ENCODE measurements at places on chromosomes 3 and 15.

DNA sequence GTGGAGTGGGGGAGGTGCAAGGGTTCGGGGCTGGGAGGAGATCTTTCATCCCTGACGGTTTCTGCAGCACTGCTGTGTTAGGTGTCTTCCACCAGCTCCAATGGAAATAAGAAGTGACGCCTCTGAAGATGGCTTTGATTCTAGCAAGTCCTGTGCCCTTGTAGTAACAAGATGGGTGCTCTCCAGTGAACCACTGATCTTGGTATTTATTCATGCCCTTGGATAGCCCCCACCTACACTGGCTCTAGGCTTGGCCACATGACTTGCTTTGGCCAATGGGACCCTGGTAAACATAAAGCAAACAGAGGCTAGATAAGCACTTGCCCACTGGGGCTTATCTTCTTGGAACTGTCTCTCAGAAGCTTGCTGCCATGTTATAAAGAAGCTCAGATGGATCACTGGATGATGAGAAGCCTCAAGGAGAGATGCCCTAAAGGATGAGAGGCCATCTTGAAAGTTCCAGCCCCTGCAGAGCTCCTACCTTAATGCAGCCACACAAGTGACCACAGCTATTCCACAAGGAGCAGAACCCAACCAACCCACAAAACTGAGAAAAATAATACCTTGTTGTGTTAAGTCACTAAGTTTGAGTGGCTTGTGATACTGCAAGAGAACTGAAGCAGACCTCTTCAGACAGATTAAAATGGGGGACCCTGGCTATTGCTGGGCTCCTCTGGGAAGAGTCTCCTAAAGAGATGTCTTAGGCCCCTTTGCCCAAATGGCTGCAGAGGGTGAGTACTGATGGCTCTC is 137.9 kb downstream of the PDCD6IP start:
- DNase-seq, result no peak

DNA sequence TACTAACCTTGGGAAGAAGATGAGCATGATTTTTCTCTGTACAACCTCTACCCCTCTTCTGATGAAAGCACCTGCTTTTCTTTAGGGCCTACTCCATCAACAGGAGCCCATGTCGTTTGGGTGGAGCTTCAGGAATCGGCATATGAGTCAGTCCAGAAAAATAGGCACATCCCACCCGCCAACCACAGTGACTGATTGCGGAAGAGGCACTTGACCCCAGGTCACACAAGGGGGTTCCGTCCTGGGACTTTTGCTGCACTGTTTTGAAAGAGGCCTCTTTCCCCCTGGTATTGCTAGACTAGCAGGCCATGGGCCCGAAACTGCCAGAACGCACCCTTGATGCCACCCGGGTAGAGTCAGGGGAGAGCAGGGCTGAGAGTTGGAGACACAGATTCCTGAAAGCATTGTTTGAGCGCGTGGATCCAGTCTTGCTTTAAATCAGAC is 19.3 kb upstream of the NRROS start:
- DNase-seq, result no peak

DNA sequence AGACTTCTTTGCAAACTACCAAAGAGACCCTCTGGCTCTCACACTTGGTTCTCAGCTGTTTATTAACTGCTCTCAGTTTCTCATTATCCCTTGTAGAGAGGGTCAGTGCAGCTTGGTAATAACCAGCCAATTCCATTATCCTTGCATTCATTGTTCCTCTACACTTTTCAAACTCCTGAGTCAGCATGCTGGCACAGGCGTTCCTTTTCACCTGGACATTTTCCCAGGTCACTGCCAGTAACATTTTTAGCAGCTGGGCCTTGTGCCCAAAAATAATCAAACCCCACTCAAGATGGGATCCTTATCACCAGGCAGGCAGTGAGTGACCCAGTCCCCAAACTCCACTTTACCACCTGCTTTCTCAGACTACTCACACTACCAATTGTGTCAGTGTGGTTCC is 4.8 kb upstream of the SUMF1 start:
- no peak for DNase-seq

DNA sequence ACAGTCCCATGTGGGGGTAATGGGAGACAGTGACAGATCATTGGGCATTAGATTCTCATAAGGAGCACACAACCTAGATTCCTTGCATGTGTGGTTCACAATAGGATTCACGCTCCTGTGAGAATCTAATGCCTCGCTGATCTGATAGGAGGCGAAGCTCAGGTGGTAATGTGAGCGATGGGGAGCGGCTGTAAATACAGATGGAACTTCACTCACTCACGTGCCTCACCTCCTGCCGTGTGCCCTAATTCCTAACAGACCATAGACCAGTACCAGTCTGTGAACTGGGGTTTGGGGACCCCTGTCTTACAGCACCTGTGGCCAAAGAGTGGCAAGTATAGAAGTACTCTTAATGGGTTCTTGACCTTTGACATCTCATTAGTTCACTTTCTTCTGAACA is 554.7 kb downstream of the FOXP1 start:
- DNase-seq, result no peak

DNA sequence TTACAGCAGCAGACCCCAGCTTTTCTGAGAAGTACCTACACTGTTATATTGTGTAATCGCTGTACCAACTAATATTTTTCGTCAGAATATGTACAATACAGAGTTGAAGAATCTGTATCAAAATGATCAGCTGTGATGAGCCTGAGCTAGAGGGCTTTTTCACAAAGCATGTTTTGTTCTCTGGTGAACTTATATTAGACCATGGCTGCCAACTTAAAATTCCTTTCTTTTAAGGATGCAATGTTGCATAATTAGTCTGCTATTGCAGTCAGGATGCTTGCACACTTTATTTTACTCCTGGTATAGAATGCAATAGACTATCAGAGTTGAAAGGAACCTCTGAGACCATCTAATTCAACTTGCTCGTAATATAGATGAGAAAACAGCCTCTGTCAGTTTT is 127.8 kb downstream of the RBMS3 start:
- DNase-seq, result no peak

GRCh38 chr15:83289160-83289559 is 4.7 kb upstream of the BNC1 start:
- DNase-seq, result no peak

DNA sequence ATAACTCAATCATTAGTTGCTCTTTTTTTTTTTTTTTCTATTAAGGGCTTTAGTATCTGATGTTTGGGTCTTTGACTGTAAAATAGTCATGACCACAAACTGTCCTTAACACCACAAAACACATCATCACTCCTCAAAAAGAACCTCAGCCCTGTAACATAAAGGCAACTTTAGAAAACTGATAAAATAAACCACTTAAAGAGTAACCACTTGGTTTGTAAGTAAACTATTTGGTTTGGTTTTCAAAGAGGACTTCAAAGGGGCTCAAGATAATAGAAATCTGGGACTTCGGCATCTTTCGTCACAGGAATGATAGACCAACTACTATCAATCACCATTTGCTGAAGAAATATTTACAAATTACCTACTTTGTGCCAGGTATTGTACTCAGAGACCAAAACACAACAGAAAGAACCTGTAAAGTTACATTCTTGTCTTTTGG is 167.8 kb downstream of the FOXP1 start:
- no peak for DNase-seq

DNA sequence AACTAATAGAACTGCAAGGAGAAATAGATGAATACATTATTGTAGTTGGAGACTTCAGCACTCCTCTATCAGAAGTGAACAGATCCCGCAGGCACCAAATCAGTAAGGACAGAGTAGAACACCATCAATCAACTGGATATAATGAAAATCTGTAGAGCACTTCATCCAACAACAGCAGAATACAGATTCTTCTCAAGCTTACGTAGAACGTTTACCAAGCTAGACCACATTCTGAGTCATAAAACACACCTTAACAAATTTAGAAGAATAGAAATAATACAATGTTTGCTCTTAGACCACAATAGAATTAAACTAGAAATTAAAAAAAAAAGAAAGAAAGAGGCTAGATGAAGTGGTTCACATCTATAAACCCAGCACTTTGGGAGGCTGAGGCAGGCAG is 70.7 kb upstream of the NEDD4 start:
- no peak for DNase-seq

GRCh38 chr3:177448987-177449359 is 251.7 kb upstream of the TBL1XR1 start:
- DNase-seq, result no peak

DNA sequence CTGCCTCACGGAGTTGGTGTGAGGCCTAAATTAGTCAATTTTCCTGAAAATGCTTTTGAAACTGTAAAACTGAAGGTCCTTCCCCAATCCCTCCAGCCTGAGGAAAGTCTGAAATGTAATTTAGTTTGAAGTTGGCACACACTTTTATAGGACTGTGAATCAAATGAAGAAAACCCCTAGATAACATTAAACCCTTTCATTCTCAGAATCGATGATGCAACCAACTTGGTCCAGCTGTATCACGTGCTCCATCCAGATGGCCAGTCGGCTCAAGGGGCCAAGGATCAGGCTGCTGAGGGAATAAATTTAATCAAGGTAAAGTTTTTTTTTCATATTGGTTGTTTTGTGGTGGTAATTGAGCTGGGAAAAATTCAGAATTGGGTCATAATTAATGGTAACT is 11.7 kb downstream of the MRPS22 start:
- DNase-seq, result no peak

- DNase-seq, result no peak
These were observed 259.2 kb downstream of the GBE1 start for GRCh38 chr3:81502236-81502635.

DNA sequence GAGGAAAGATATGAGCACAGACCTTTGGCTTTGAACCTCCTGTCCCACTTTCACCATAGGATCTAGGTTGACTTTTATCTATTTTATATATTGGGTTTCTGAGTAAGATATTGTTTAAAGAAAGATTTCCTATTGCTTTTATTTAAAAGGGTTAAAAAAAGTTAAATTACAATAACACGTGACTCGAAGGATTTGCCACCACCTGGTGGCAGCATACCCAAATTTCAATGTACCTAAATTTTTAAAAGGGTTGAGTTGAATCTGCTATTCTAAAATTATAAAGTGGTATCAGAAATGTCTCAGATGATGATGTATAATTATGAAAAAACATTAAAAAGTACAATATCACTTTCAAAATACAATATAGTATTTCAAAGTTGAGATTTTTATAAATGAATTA is 368.4 kb downstream of the MECOM start:
- no peak for DNase-seq

DNA sequence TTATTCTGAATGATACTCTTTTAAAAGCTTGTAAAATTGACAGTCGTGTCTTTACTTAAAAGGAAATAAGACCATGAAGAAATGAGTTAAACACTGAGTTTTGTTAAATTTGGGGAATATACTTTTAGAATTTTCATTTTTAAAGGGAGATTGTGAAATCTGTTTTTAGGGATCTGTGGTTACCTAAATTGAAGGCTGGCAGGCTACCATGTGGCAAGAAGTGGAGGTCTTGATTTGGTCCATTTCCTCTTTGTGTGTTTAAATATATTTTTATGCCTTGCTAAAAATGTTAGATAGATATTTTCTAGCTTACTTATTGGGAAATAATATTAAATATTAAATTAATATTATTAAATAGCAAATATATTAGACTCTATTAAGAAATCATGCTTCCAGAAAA is 36.6 kb upstream of the SLC22A13 start:
- DNase-seq, result no peak

DNA sequence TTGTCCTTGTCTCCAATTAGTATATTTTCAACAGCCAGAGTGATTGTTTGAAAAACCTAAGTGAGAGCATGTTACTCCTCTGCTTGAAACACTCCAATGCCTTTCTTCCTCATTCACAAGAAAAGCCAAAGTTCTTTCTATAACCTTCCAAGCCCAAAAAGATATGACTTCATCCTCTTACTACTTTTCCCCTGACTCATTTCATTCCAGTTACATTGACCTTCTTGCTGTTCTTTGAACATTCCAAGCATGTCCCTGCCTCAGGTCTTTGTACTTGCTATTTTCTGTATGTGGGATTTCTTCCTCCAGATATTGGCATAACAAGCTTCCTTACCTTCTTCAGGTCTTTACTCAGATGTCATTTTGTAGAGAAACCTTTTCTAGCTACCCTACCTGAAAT is 28.3 kb downstream of the EHHADH start:
- no peak for DNase-seq

GRCh38 chr3:86766331-86766730 is 224.6 kb downstream of the VGLL3 start:
- DNase-seq, result no peak

- DNase-seq, result no peak
These were observed 16.2 kb upstream of the ANKDD1A start for GRCh38 chr15:64895285-64896065.

DNA sequence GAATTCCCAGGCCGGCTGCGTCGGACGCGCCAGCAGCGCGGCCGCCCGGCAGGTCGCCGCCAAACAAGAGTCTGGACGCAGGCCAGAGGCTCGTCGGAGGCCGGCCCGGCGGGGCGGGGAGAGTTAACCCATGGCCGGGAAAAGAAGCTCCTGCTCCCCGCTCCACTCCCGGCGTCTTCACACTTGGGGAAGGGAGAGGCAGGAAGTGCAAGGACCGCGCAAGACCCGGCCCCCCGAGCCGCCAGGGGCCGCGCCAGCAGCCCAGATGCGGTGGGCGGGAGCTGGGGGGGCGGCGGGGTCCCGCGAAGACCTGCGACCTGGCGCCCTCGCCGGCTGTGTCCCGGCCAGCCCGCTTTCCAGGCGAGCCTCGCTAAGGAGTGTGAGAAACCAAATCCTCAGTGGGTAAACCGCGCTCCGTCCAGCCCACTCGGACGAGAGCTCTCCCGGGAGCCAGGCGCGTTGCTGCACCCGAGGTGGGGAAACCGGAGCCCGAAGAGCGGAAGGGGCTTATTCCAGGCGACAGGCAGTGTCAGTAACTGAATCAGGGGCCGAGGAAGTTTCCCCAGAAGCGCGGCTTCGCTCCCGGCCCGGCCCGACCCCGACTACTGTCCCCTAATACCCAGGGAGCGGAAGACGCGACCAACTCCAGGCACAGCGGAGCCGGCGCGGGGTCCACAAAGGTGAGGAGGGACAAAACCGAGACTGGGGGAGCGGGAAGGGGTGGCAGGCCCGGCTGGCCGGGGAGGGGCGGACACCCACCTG is 721 bp downstream of the ADAMTS7 start:
- DNase-seq, result no peak

DNA sequence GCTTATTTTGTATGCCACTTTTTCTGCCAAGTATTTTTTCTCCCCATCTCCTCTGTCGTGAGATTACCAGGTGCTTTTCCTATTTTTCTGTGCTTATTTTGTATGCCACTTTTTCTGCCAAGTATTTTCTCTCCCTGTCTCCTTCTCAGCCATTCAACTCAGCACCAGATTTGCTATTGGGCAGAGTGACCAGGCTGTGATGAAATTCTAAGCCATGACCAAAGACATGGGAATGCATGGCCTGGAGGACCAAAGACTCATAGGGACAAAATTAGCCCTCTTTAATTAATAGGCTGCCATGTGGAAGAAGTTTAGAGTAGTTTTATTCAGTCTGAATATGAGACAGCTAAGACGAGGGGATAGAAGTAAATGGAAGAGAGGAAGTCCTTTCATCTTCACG is 257.4 kb downstream of the SQOR start:
- no peak for DNase-seq

Measured in SHP77 treated with DMSO at 0.1 percent for 48 hours (cell line).